Fibroblast of lung (primary cell): ENCODE measurements at places on chromosomes 16 and 17.

DNA sequence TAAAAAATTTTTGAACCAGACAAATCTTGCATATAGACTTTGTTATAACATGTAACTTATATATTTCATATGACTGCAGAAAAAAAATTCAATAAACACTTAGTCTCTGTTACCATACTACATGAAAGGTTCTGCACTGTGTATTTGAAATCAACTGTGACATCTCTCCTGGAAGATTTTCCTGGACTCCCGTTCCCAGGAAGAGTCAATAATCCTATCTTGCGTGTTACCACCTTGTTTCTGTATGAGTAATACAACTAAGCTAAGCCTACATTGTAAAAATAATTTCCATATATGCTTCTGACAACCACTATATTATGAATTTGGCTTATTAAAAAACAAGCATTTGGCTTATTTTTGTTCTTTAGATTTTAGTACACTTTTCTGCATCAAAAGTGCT lies 665.6 kb upstream of the SOX9 start:
- no peak for DNase-seq

DNA sequence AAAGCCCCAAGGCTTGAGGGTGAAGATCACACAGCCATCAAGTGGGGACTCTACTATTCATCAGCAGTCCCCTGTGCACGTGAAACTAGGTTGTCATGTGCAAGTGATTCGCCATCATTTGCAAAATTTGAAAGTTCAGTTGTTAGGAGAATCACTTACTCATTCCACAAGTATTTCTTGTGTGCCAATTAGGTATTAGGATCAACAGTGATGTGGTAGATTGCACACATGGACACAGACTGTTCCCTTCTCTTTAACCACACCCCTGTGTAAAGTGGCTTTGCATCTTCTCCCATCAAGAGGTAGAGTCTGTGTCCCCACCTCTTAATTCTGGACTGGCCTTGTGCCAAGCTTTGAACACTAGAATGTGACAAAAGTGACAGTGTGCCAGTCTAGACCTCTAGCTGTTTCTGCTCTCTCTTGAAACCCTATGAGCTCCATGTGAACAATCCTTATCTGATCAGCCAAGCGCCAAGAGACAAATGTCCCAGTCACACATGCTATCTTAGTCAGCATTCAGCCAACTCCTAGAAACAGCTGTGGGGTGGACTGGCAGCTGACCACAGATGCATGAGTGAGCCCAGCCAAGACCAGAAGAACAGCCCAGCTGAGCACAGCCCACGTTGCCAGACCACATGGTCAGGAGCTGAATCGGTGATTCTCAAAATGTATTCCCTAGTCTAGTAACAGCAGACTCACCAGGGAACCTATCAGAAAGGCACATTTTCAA lies 31.5 kb upstream of the SHISA9 start:
- DNase-seq, result no peak

DNA sequence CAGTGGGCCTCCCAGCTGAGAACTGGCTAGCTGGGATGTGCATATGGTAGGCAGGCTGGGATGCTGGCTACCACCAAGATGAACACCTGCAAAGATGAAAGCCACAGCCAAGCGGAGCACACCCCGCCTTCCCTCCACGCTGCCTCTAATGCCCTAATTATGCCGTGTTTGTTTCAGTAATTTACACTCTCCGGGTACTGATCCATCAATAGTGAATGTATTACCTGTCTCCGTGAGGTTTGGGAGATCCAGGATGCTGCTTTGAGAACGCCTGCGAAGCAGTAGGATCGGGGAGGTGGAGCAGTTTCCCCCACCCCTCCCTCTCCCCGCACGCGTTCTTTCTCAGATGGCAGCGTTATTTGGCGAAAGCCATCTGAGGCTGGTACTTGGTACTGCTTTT lies 28.9 kb upstream of the GSE1 start:
- DNase-seq, result no peak

DNA sequence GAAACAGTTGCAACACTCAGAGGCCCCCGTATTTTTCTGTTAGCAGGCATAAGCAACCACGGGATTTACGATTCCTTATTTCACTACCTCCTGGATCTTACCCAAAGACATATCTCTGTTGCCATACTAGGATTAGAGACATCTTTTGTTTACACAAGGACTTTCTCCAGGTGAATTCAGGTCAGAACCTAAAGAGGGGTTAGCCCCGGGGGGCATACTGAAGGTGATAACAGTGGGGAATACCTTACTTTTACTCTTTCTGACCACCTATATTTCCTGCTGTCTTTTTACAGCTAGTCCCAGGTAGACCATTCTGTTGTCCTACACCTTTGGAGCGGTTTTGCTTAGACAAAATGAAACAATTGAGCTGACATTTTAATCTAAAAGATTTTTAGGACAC lies 27.9 kb upstream of the CDH8 start:
- DNase-seq, result no peak

- no peak for DNase-seq
Measured at GRCh38 chr16:56988161-56988947, 1.0 kb upstream of the NLRC5 start.

GRCh38 chr17:39740357-39741111 lies 2.8 kb downstream of the GRB7 start:
- peak; percentile 11 for DNase-seq

DNA sequence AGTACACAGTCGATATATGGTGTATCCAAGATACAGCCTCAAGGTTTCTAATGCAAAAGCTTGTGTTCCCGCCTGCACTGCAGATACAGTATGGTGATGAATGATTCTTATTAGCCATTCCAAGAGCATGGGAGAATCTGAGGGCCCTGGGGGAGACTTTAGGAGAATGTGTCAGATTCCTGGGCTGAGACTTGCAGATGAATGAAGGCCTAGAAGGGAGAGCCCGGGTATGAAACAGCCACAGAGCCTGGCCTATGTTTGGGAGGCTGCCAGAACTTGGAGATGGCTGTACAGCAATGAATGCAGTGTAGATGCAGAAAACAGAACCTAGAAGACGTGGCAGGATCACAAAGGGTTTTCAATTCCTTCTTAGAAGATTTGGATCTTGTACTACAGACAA lies 510.7 kb downstream of the HAPSTR1 start:
- no peak for DNase-seq

- no peak for DNase-seq
Measured at GRCh38 chr17:18016426-18016825, 22.5 kb downstream of the ATPAF2 start.

- DNase-seq, result no peak
Measured at GRCh38 chr17:45236282-45236606, 14.6 kb downstream of the FMNL1 start.

DNA sequence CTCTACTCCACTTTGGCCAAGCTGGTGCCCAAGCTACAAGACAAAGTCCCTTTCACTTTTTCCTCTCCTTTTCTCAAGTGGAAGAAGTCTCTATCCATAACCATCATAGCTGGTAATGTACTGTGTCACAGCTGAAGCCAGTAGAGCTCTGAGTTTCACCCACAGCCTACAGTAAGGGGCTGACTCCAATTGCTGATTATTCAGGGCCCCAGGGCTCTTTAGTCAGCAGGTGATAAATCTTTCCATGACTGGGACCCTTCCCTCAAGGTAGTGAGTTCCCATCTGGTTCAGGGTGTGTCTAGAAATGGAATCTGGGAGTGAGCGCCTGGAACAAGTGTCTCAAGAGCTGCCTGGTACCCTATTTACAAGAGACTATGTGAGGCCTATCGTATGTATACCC lies 436.0 kb upstream of the CA10 start:
- no peak for DNase-seq

GRCh38 chr17:37755455-37755854 lies 10.6 kb upstream of the HNF1B start:
- no peak for DNase-seq

GRCh38 chr16:56742030-56742984 lies 12.4 kb downstream of the NUP93 start:
- peak; percentile 83 for DNase-seq

DNA sequence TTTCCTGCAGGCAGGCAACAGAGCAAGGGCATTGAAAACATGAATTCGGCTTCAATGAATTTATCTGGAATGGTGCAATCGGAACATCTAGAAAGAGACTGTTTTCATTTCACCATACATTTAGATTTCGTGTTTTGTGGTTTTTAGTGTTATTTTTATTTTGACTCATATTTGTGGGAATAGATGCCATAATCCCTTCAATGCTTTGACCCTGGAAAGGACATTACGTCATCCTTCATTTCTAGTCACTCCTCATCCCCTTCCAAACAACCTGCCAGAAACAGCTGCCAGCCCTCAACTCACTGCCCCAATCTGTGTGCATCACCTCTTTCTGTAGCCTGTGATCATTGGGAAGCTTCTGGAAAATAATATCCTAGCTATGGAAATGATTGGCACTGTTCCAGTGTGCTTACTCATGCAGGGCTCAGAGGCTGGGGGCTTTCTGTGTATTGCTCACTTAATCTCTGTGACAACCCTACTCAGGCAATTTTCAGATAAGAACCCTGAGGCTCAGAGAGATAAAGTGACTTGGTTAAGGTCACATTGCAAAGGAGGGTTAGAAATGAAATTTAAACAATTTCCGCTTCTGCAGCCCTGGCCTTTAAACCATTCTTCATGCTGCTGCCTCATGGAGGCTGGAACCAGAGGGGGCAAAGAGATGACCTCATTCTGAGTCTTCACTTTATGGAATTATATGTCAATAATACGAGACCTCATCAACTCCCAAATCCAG lies 9.5 kb upstream of the KSR1 start:
- peak; percentile 98 for DNase-seq

DNA sequence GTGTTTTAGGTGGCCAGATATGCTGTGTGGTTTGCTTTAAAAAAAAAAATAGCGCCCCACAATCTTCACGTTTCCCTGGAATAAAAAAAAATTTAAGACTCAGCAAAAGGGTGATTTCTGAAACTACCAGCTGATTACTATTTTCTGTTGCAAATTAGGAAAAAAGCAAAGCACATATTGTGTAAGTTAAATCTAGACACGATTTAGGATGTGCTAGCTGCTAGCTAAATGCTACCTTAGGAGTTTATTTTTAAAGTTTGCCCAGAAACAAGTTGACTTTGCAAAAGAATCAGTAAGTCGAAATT lies 944 bp upstream of the MARF1 start:
- DNase-seq, result no peak

DNA sequence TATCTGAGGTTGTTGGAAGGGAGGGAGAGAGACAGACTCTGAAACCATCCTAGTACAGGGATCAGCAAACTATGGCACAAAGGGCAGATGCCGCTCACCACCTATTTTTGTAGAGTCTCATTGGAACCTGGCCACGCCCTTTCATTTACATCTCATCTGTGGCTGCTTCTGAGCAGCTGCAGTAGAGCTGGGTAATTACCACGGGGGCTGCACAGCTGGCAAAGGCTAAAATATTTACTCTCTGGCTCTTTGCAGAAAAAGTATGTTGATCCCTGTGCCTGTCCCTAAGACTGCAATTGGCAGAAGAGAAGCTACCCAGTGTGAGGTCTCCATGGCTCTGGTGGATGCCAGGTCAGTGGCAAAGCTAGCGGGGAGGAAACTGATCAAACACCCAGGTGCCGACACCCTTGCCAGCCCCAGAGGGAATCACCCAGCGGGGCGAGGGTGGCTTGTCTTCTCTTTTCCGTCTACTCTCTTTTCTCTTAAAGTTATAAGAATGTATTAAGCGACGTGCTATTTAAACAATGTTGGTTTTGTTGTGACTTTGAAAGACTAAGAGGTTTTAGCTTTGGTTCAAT lies 14.0 kb downstream of the CEP295NL start:
- DNase-seq, result no peak

DNA sequence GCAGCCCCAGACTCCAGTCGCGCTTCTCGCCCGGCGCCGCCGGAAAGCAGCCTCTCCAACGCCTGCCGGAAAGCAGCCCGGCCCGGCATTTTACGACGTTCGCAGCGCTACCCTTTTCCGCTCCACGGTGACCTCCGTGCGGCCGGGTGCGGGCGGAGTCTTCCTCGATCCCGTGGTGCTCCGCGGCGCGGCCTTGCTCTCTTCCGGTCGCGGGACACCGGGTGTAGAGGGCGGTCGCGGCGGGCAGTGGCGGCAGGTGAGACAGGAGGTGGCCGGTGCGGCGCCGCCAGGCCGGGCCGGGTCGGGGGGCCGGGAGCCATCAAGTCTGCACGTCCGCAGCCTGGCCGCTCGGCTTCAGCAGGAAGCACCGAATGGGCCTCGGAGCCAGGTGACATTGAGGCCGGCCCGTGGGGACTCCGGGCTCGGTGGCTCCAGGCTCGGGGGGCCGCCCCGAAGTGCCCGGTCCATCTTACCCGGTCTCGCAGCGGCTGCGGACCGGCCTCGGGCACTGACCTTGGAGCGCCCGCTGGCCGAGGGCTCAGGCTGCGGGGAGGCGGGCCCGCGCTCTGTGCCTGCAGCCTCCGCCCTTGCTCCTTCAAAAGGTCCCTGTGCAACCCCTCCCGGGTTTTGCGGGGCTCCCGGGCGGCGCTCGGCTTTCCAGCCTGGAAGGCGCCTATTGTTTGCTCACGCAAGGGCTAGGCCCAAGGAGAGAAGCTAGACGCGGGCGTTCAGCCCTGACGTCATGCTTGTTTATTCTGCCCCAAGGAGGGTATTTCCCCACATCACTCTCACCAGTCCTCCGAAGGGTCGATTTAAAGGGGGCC lies at the start of the genes COX4I1 and EMC8:
Gene COX4I1 (plus strand): TSS at position 199 of the 824 bp plus-strand sequence. CDS start 1,511 bp downstream, outside the sequence.
Gene EMC8 (minus strand): TSS at position 48 of the 824 bp plus-strand sequence. CDS start 249 bp downstream, outside the sequence.
- peak; percentile 94 for DNase-seq

DNA sequence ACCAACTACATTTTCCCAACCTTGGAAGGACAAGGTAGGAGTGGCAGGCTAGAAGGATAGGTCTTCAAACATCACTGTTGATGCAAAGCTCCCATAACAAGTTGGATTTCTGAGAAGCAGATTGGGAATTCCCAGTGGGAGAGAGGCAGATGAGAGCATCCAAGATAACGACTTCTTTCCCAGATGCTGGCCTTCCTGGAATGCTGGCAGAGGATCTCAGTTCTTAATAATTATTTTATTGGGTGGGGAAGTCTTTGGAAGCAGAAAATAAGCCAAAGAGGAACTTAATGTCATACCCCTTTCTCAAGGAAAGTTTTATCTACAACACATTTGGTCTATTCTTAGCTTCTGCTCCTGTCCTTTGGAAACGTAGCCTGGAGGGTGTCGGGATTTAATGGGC lies 64.5 kb downstream of the MPRIP start:
- DNase-seq, result no peak

DNA sequence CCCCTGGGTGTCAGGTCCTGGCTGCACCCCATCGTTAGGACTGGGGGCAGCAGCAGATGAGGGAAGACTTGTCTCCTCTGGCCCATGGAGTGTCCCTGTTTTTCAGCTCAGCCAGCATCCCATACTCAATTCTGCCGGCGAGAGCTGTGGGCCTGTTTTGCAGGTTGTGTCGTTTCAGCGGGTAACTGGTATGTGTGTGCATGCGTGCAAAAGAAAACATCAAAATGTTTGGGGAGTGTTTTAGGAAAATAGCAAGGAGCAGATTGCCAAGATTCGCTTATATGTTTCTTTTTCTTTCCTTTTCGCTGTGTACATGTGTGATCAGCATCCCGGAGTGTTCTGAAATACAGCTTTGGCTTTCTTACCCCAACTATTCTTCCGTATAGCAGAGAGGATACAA lies 34.7 kb downstream of the MSI2 start:
- no peak for DNase-seq

- DNase-seq, result no peak
Measured at GRCh38 chr16:57577691-57578224, 35.3 kb downstream of the ADGRG5 start.

DNA sequence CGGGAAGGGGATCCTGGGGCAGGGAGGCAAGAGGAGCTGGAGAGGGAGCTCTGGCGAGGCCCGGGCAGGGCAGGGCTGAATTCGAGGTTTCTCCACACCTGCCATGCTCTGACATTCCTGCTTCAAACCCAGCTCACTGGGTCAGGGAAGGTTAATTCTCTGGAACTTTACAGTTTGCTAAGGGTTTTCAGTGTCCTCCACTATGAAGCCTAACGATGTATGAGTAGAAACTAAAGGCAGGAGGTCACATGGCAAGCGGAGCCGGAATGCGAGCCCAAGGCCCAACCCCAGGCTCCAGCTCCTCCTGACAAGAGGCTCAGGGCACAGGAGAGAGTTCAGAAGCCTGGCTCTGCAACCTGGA lies 29.2 kb downstream of the DCAKD start:
- no peak for DNase-seq
